Effector memory CD8-positive, alpha-beta T cell (primary cell): ENCODE measurements at places on chromosomes 12 and 14.

DNA sequence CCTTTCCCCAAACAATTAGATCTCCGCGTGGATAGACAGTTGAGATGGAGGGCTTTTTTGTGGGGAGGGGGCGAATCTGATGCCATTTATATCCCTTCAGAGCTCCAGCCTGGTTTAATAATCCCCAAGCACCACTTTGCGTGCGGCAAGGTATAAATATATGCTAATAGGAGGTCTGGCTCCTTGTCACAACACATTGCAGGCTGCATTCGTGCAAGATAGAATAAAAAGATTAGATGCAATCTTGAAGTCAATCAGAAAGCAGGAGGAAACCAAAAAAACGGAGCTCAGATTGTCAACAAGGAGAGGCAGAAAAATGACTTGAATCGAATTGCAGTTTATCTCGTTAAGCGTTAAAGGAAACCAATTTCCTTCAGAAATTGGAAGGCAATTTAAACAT, 248.7 kb downstream of the SPTSSA start:
- DNase-seq: no peak

GRCh38 chr14:105436891-105437722, 17.5 kb downstream of the MTA1 start:
- DNase-seq: no peak

- DNase-seq: no peak
These were observed 90.2 kb downstream of the TTLL5 start for GRCh38 chr14:75751296-75751695.

DNA sequence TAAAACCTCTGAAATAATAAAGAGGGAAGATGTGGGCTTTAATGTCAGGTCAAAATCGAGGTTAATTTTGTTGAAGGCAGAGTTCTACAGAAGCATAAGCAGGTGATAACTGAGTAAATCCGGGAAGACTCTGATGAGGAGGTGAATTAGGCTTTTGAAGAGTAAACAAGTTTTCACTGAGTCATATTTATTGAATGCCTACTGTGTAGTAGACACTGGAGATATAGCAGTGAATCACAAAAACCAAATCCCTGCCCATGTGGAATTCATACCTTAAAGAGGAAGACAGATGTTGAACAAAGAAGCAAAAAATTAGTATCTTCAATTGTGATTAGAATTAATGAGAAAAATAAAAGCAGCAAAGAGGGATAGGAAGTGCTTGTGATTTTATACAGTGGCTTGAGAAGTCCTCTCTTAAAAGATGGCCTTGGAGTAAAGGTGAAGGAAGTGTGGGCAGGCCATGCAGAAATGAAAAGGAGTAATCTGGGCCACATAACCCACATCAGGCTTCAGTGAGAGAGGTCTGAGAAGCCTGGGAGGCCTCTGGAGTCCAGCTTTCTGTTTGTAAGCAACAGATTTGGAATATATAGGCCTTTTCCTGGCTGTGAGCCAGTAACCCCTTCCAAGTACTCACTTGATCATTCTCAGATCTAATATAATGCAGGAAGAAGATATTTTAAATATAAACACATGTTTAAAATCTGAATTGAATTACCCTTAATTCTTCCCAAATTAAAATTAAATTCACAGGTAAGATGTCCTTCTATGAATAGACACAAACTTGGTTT, 46.7 kb downstream of the BHLHE41 start:
- DNase-seq: no peak

DNA sequence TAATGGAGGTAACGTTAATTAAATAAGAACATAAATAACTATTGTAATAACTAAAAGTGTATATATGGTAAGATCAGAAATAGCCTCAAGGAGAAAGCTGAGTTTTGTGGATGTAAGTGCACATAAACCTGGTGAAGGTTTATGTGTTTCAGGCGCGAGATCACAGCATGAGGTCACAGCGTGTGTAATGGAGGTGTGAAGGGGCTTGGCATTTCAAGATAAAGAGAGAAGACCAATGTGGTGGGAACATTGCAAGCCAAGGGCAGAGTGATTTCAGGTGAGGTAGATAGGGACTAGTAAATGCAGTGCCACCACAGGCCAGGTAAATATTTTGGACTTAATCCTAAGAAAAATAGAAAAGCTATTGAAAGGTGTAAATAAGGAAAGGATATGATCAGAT, 21.7 kb upstream of the KICS2 start:
- DNase-seq: no peak

- no peak for DNase-seq
These were observed 185.3 kb downstream of the KIF26A start for GRCh38 chr14:104323551-104324175.

- DNase-seq: no peak
These were observed 12.3 kb downstream of the MAP3K12 start for GRCh38 chr12:53486736-53487487.

DNA sequence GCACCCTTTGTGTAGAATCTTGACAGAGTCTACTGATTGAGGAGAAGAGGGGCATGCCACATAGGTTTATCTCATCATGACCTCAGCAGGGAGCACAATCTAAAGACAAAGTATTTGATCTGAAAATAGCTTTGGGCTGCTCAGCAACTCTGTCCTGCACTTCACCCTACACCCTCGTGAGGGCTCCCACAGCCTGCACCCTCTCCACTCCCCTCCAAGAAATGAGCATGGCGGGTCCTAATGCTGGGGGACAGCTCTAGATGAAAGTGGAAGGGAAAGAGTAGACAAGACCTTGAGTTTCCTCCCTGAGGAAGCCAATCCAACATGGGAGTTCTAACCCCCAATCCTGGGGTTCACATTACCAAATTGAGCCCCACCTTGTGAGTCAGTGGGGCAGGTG, 10.7 kb upstream of the KRT5 start:
- no peak for DNase-seq

- no peak for DNase-seq
These were observed 472.4 kb downstream of the ZFP36L1 start for GRCh38 chr14:68320495-68320894.

DNA sequence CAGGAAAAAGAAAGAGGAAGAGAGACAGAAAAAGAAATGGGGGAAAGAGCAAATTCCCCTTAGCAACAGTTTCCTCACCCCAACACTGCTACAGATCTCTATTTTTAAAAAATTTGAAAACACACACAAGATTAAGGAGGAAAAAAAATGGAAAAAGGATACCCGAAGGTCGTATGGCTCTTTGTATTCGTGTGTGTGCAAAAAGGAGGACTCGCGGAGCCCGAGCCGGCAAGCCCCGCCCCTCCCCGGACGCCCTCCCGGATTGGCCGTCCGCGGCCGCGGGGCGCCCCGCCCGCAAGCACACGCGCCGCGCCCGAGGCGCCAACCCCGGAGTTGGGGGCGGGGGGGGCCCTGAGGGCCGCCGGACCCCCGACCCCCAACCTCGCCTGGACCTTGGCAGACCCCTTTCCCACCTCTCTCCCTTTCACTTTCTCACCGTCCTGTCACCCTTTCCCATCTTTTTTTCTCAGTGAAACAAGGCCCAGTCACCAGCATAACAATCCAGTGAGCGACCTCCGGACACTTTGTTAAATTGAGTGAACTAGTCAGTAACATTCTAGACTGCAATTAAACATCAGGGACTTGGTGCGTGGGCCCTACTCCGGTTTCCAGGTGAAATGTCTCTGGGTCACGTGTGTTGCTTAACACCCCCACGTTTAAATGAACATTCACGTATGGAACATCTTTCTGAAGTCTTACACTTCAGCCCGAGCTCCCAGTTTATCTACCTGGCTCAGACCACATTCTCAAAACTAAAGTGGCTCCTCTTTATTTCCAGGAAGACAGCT, at the start of gene C14orf93:
TSS of gene C14orf93 (minus strand) at position 205 of the 788 bp plus-strand sequence. CDS start 11,120 bp downstream, outside the sequence.
- peak; percentile 68 for DNase-seq

DNA sequence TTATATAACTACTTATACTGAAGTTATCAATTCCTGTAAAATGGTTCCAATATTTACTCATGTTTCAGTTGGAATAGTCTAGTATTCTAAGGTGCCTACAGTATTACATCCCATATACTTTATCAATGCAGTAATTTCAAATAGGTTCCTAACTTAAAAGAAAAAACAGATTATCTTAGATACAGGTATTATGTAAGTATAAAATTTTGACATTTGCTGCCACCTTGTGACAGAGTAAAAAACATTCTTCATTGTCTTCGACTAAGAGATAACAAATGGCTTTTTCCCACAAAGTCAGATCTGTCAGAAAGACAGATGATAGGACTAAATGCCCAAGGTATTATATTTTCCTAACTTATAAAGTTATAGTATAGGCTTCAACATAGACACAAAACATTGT, 78.7 kb downstream of the TXNDC16 start:
- DNase-seq: no peak

- no peak for DNase-seq
These were observed 26.1 kb downstream of the LEMD3 start for GRCh38 chr12:65195387-65196055.

DNA sequence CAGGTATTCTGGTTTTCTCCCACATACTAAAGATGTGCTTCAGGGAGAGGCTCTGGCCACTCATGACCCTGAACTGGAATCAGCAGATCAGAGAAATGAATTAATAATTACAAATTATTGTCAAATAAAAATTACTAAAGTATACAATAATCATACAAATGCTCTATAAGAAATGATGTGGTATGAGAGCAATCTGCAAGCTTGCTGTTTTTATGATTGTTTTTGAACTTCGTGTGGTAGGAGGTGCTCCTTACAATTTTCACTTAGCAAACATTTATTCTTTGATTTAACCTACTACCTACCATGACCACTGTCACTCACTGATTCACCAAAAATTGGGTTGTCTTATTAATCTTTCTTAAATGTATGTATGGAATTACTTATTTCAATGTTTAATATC, 16.2 kb downstream of the ATP2B1 start:
- DNase-seq: no peak

GRCh38 chr12:89167986-89168385, 184.3 kb downstream of the DUSP6 start:
- no peak for DNase-seq

DNA sequence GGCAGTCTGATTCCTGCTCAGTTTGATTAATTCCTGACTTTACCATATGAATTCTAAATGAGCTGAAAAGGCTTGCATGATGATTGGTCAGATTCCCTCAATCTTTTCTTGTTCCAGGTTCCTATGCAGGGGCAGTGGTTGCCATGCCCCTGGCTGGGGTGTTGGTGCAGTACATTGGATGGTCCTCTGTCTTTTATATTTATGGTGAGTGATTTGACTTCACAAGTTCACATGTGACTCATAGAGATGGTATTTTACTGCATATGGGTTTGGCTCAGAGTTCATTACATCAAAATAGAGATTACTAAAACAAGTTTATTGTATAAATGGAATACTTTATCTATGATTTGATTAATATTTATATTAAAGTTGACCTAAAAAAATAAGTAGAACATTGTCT, 44.8 kb downstream of the SLC17A8 start:
- DNase-seq: no peak
